ENCODE measurements at places on chromosomes 1 and 21. TPM values are rescaled to one million over a fixed set of nuclear protein-coding genes. Genes with fewer than 3 reads are reported as not detected.

Gene OR14K1
- polyA plus RNA-seq, result not detected

Gene CCDC17
- polyA plus RNA-seq, result 2.7 TPM

Gene TPTE
- not detected for polyA plus RNA-seq

Gene TNFRSF25
- 32.9 TPM for polyA plus RNA-seq

Gene AKR1A1
- polyA plus RNA-seq, result 138 TPM

Gene GUCA2B
- polyA plus RNA-seq, result not detected

Gene TDRD5
- 0.49 TPM for polyA plus RNA-seq

Gene LAMB3
- polyA plus RNA-seq, result 36.5 TPM

Gene IL22RA1
- polyA plus RNA-seq, result 0.46 TPM

Gene WLS
- 174 TPM for polyA plus RNA-seq

Gene NBPF11
- polyA plus RNA-seq, result 33.3 TPM

Gene OPRD1
- 0.22 TPM for polyA plus RNA-seq

Gene KCNA3
- 0.53 TPM for polyA plus RNA-seq

Gene TRIM58
- 2.3 TPM for polyA plus RNA-seq

Gene WRAP73
- 14.8 TPM for polyA plus RNA-seq

Gene DCDC2B
- polyA plus RNA-seq, result 2.7 TPM

Gene NBPF6
- not detected for polyA plus RNA-seq

Gene SFN
- 0.27 TPM for polyA plus RNA-seq

Gene PAFAH2
- polyA plus RNA-seq, result 12.3 TPM

Gene SAMSN1
- polyA plus RNA-seq, result 1.4 TPM

Gene DNALI1
- polyA plus RNA-seq, result 64.3 TPM

Gene KCNE2
- 0.76 TPM for polyA plus RNA-seq

Gene BRINP3
- 11.1 TPM for polyA plus RNA-seq

Gene FUCA1
- polyA plus RNA-seq, result 22.6 TPM

Gene OR10Z1
- polyA plus RNA-seq, result 0.24 TPM

Gene TFF2
- polyA plus RNA-seq, result not detected

Gene VWA5B1
- 0.53 TPM for polyA plus RNA-seq

Gene TRIM46
- 2.9 TPM for polyA plus RNA-seq

Gene UBE4B
- 45.9 TPM for polyA plus RNA-seq

Gene OR2T34
- not detected for polyA plus RNA-seq

Gene ANKRD35
- polyA plus RNA-seq, result 4.5 TPM

Gene ZNF593OS
- 1.2 TPM for polyA plus RNA-seq

Gene GPR52
- not detected for polyA plus RNA-seq

Gene AKNAD1
- polyA plus RNA-seq, result 0.68 TPM

Gene CAPZA1
- 188 TPM for polyA plus RNA-seq

Gene C4BPB
- polyA plus RNA-seq, result 0.81 TPM

Gene GIPC2
- 1.0 TPM for polyA plus RNA-seq

Gene HMCN1
- polyA plus RNA-seq, result 28.1 TPM

Gene TNNI3K
- polyA plus RNA-seq, result 1.2 TPM

Gene CFAP57
- 3.6 TPM for polyA plus RNA-seq

Gene NOS1AP
- polyA plus RNA-seq, result 2.1 TPM

Gene NPHS2
- polyA plus RNA-seq, result not detected

Gene LRRC53
- polyA plus RNA-seq, result not detected

Gene FMOD
- polyA plus RNA-seq, result 73.5 TPM

Gene KLF17
- 0.08 TPM for polyA plus RNA-seq

Gene KRTAP12-2
- polyA plus RNA-seq, result not detected

Gene CCDC181
- 4.4 TPM for polyA plus RNA-seq

Gene SPATA17
- 8.5 TPM for polyA plus RNA-seq

Gene ADCY10
- 0.23 TPM for polyA plus RNA-seq

Gene ZC3H12A
- polyA plus RNA-seq, result 1.9 TPM

Gene IGSF9
- 10.2 TPM for polyA plus RNA-seq

Gene HTR6
- not detected for polyA plus RNA-seq

Gene IGSF21
- polyA plus RNA-seq, result 0.15 TPM

Measured in right lung (tissue), 10 donors.